ENCODE measurements at places on chromosomes 6 and 20.

GRCh38 chr6:53878808-53879207, 84.0 kb downstream of the LRRC1 start:
- H3K4me1 ChIP-seq, result no peaks in the 10 kb centered on the region
- no peak overlapping the region for H3K4me3 ChIP-seq
- peaks cover 18% of the 10 kb centered on the region for H3K36me3 ChIP-seq

DNA sequence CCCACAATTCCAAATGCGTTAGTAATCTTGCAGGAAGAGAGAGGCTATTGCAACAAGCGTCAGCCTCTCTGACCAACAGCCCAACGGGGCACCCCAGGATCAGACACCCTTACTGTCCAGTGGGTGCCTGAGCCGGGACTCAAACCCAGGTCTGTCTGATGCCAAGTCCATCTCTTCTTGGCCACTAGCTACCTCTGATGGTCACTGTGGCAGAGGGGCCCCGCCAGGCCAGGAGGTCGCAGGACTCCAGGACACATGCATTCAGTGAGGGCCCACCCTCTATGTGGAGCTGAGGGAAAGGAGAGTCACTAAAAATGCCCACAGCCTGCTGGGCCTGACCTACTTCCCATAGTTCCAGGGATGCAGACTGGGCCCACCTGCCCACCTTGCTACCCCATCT, 83.3 kb downstream of the PREX1 start:
- no peaks in the 10 kb centered on the region for H3K27me3 ChIP-seq
- DNase-seq, result no peak
- no peak overlapping the region for H3K4me3 ChIP-seq
- peaks cover 5% of the 10 kb centered on the region for H3K4me1 ChIP-seq
- no peaks in the 10 kb centered on the region for H3K36me3 ChIP-seq

- DNase-seq, result no peak
- no peak overlapping the region for H3K27ac ChIP-seq
- H3K36me3 ChIP-seq, result 0 out of 2 replicates have a peak, but pooled peaks cover under 1% of the 10 kb centered on the region
- no peaks in the 10 kb centered on the region for H3K27me3 ChIP-seq
- H3K4me3 ChIP-seq, result no peak overlapping the region
Measured at GRCh38 chr20:4554346-4554745, 167.4 kb upstream of the PRND start.

- no peak for DNase-seq
- H3K4me3 ChIP-seq, result peak overlapping the region; percentile 99
- peaks cover 17% of the 10 kb centered on the region for H3K36me3 ChIP-seq
- no peaks in the 10 kb centered on the region for H3K4me1 ChIP-seq
- H3K27me3 ChIP-seq, result no peaks in the 10 kb centered on the region
Measured at GRCh38 chr6:26124781-26125685, 37.8 kb downstream of the HFE start.
